ENCODE measurements at places on chromosomes 11 and 22.

DNA sequence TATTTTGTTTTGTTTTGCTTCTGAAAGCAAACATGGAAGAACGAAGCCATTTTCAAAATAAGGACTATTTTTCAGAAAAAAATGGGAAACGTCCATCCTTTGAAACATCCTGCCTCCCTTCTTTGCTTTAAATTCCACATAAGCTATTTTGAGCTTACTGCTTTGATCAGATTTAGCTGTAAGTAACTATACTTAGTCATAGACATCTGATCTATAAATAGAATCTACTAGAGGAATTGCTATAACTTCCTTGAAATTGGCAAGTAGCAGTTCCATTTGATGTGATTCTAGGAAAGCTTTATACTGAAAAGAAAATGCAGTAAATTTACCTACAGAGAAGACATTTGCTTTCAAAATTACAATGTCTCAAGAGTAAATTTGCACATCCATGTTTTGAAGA, 305.8 kb downstream of the TTC28 start:
- DNase-seq, result peak; percentile 41

DNA sequence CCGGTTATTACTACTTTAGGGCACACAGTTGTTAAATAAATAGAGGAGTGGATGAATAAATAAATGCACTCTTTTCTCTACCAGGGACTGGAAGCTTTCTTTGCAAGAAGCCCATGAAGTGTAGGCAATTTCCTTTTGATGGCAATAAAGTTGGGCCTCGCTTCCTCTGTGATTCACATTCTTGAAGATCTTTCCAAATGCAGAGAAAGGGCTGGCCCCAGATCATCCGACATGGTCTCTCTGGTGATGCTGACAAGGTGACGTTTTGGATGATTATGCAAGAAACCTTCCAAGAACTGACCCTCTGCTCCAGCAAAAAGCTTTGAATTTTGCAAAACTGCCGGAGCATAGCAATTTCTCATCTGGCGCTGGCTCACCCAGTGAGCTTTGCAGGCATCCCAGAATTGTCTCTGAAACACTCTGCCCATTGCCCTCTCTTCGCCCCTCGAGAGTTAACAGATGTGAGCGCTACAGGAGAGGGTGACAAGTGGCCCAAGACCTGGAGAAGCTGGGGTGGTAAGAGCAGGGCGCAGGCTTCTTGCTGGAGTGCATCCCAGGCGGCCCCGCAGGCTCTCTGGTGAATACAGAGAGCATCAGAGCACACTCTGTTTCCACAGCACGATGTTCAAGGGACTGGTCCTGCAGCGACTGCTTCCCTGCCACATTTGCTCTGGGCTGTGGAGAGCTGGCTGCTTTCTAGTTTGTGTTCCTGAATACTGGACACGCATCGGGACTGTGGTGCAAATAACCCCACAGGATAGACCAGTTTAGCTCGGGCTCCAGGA, 11.5 kb upstream of the IFT27 start:
- no peak for DNase-seq

DNA sequence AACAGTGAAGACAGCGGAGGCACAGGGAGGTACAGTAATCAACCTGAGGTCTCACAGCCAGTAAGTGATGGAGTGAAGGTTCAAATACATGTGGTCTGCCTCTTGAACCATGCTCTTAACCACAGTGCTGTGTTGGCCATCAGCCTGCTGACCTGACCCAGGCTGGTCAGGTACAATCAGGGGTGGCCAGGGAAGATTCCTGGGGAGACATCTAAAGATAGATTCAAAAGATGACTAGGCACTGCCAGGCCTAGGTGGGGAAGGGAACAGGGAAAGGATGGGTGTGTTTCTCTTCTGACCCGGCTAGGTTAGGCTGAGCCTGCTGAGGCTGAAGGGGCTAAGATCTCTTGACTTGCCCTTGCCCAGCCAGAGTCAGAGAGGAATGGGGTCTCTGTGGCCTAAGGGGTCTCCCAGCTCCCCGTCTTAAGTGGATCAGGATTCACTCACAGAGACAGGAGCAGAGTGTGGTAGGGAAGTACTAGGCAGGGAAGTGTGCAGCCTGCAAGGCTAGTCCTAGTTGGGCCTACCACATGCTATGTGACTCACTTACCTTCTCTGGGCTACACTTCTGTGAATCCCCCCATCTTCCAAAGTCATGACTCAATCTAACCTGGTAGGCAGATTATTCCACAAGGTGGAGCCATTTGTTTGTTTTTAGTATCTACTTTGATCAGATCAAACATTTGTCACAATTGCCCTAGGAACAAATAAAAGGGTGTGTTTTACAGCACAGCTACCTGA, 10.4 kb upstream of the SREBF2 start:
- peak; percentile 62 for DNase-seq

- DNase-seq, result no peak
These were observed 1256.1 kb upstream of the CNTN5 start for GRCh38 chr11:97764605-97765004.

DNA sequence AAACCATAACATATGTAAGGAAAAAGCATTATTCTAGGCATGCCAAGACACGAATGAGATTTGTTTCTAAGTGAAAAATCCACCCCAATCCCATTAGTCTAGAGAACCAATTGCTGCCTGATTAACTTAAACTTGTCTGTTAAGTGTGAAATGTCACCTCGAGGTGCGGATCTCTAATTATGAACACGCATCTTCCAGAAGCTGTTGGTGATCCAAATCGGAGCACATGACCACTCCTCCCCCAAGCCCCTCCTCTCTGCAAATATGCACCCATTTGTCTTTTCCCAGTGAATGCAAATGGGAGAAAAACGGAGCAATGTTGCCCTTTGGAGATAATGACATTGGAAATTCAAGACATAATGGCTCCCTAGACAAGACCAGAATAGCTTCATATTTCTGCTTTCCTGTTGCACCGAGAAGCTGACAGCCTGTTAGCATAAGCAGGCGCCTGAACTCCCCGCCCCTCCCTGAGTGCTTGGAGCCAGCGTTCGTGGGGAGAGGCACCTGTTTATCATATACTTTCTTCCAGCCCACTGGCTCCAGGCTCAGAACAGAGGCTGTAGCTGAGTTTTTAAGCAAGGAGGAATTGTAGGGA, 6.0 kb upstream of the FXYD6 start:
- no peak for DNase-seq

DNA sequence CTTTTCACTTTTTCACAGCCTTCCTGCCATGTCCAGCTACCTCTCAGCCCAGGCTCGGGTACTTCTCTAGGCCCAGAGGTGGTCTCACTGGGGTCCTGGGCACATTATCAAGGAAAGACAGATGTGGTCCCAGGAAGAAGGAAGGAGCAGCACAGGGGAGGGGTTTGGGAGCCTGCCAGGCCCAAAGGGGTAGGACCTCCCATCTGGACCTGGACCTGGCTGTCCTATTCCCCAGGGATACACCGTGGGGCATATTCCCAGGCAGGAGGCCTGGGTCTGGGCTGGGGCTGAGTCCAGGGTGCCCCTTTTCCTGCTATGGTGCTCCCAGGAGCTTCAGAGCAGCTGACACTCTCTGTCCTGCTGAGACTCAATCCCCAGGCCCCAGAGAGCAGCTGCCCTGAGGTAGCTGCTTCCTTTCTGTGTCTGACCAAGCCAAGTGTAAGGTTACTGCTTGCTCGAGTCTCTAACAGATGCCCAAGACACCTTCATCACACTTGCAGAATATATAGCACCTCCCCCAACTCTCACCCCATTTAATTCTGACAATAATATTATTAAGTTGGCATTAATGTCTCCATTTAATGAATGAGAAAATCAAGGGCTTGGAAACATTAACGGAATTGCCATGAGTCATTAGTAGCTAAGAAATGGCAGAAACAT, 232.0 kb downstream of the BUD13 start:
- DNase-seq, result no peak

- no peak for DNase-seq
These were observed 94.3 kb upstream of the CTSC start for GRCh38 chr11:88431675-88432341.

GRCh38 chr11:75867778-75868374, 52.9 kb downstream of the UVRAG start:
- peak; percentile 55 for DNase-seq

- no peak for DNase-seq
These were observed 5.8 kb upstream of the CEP295 start for GRCh38 chr11:93655581-93656255.

DNA sequence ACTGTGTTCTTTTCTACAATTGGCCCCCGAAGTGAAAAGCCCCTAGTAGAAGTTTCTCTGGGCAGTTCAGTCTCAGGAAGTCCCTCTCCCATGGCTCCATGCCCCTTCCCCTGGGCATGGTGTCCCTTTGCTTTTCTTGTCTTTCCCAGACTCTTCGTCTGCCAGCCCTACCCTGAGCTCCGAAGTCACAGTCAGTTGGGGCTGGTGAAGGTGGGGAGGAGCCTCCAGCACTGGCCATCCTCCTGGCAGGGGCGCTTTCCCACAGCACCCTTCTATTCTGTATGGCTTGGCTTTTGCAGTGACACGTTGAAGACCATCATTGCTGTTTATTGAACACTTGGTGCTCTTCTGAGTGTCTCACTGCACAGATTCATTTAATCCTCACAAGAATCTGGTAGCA, 195.1 kb upstream of the CADM1 start:
- no peak for DNase-seq

DNA sequence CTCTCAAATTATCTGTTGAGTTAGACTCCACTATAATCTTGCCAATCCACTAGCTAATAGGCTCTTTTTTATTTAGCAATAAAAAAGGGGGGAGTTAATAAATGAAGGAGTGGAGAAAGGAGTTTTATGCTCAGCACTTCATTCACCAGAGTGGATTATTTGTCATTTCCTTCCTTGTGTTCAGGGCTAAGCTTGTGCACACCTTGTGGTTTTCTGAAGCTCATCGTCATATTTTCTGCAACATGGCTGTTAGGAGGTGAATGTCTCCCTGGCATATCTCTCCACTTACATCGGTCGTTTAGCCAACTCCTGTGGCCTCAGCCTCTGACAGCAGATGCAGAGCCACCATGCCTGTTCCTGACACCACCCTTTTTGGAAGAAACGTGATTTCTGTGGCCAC, 83.9 kb upstream of the MTNR1B start:
- no peak for DNase-seq

GRCh38 chr22:47805394-47805935, 1043.0 kb downstream of the TBC1D22A start:
- no peak for DNase-seq

DNA sequence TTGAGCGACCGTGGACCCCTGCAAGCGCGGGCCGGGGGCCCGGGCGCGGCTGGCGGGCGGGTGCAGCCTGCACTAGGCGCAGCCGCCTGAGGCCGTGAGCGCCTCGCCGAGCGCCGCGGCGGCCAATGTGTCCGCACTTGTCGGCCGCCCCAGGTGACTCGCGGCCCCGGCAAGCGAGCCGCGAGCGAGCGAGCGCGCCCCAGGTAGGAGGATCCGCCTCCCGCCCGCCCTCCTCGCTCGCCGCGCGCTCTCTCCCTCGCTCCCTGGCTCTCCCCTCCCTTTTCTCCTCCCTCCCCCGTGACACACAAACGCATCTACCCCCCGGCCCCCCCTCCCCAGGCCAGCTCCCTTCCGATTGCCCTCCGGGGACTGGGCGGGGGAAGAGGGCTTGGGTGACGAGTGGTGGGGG, at the start of gene WNT7B:
TSS of gene WNT7B (minus strand) at position 160 of the 409 bp plus-strand sequence. CDS start 408 bp downstream, outside the sequence.
- DNase-seq, result no peak

- no peak for DNase-seq
These were observed 137.8 kb downstream of the KIRREL3 start for GRCh38 chr11:126862664-126863243.

- no peak for DNase-seq
These were observed 32.8 kb downstream of the CADM1 start for GRCh38 chr11:115471367-115471766.

DNA sequence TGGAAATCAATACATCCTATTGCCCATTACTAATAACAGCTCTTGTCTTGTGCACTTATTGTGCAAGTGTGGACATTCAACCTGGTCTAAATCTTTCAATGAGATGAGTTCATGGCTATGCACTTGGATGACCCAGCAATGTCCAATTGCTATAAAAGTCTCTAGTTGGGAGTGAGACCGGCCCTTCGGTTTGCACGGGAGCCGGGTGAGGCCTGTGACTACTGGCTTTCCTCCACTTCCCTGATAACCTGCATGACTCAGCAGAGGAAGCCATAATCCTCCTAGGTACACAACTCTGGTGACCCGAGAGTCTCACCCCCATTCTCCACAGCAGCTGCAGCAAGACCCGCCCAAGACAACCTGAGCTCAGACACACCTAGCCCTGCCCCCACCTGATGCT, 135.9 kb upstream of the PAX6 start:
- DNase-seq, result no peak

- no peak for DNase-seq
These were observed 29.7 kb upstream of the EMSY start for GRCh38 chr11:76415073-76415472.

- no peak for DNase-seq
These were observed 112.5 kb downstream of the MICAL3 start for GRCh38 chr22:17911887-17912286.

DNA sequence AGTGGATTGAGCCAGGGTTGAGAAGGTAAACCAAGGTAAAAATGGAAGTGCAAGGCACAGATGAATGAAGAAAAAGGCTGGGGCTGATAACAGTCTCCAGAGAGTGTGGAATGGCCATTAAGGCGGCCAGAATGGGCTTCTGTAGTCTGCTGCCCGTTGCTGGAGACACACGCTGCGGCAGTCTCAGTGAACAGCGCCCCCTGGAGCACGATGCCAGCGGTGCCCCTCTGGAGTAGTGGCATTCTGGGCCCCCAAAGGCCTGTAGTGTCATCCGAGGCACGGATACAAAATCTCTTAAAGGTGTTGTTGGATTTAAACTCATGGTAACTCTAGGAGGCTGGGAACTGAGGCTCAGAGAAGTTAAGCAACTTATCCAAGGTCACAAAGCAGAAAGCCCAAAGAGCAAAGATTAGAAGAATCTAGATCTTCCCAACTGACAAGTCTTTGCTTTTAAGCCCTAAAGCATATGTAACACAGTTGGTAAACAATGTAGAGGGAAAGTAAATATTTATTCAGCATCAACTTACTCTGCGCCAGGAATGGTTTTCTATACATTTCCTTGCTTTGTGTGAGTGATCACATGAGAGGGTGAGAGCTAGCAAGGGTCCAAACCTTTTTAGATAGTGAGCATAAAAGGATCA, 18.2 kb downstream of the KCNJ1 start:
- peak; percentile 47 for DNase-seq

DNA sequence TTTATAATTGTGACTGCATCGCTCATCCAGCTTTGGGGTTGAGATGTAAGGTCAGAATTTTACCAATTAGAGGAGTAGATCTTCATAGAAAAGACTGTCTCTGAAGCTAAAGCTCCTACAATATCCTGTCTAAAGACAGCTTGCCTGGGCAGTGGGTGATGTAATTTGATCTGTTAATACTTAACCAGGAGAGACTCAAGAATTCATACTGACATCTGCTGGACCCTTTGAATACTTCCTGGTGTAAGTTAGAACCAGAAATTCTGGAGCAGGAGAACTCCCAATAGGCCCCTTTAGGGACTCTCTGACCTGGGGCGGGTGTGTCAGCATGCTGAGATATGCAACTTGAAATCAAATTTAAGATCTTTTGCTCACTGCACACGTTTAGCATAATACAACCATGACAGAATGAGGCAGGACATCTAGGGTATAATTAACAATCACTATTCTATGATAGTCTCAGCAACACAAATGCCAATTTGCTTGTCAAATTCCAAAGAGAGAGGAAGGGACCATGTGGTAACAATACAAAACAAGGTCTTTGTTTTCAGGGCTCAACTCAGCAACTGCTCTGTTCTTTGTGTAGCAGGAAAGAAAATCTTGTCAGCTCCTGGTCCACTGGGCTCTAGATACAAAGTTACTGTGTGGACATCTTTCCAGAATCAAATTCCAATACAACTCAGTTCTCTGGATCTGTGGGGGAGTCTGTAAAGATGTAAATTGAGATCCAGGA, 143.9 kb downstream of the INSC start:
- DNase-seq, result no peak

GRCh38 chr11:86741839-86742805, 58.2 kb upstream of the PRSS23 start:
- peak; percentile 61 for DNase-seq
